ENCODE measurements at places on chromosomes 5 and 9.
A peak's percentile ranks its signal among the peaks of the same experiment; 100 is the strongest.

GRCh38 chr9:134591082-134591571 lies 50.5 kb upstream of the COL5A1 start:
- DNase-seq = no peak

DNA sequence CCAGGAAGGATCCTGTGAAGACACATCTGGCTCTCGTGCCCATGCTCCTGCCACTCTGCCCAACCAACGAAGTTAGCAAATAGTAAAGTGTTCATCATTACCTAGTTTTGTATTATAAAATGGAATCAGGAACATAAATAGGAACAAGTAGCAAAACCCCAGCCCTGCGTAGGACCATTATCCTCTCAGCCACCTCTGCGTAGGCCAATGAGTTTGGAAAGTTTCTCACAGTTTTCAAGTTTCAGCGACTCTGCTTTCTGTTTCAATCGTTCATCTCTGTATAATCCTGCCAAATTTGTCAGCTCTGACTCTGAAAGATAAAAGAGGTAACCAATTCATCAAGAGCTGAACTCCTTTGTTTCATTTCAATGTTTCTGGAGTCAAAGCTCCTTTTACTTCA lies 10.1 kb upstream of the SPATA24 start:
- no peak for DNase-seq

- DNase-seq = no peak
Measured at GRCh38 chr5:73591698-73592501, 26.4 kb downstream of the UTP15 start.

DNA sequence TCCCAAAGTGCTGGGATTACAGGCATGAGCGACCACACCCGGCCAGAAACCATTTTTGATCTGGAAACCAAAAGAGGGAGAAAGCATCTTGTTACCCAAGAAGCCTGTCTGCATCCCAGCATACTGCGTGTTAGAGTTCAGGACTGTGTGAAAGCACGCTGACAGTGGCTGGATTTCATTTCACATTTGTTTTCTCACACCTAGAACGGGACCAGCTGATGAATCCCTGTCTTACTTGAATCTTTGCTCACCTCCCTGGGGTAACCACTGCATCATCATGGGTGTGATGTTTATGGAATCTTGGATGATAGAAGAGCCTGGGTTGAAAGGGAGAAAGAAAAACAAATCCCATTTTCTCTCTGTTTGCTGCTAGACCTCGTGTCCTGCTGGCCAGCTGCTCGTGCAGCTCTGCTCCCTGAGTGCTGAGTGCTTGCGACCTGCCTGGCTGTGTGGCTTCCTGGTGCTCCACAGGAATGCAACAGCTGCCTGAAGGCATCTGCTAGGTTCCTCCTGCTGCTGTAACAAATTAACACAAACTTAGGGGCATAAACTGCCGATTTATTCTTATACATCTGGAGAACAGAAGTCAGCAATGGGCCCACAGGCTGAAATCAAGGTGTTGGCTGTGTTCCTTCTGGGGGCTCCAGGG lies 378.3 kb upstream of the DAP start:
- no peak for DNase-seq

DNA sequence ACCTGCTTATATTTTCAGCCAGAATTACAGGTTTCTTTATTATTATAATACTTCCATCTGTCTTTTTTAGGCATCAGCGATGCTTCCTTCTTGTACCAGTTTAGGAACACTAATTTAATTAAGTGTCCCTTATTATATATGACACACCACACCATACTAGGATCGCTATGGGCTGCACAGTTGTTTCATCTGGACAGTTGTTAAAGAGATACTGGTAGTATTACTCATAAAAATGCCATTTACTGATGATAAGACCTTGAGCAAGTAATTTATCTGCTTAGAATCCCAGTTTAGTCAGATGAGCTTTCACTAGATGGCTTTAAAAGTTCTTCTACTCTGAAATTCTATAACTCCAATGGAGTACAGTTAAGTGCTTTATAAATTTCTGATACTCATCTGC lies 17.1 kb downstream of the ARSK start:
- no peak for DNase-seq

- DNase-seq = no peak
Measured at GRCh38 chr9:37921546-37922300, 17.8 kb upstream of the SLC25A51 start.

- DNase-seq = peak; percentile 47
Measured at GRCh38 chr9:121373011-121373729, 3.1 kb upstream of the STOM start.

- DNase-seq = no peak
Measured at GRCh38 chr5:36206913-36207312, 34.8 kb downstream of the NADK2 start.

DNA sequence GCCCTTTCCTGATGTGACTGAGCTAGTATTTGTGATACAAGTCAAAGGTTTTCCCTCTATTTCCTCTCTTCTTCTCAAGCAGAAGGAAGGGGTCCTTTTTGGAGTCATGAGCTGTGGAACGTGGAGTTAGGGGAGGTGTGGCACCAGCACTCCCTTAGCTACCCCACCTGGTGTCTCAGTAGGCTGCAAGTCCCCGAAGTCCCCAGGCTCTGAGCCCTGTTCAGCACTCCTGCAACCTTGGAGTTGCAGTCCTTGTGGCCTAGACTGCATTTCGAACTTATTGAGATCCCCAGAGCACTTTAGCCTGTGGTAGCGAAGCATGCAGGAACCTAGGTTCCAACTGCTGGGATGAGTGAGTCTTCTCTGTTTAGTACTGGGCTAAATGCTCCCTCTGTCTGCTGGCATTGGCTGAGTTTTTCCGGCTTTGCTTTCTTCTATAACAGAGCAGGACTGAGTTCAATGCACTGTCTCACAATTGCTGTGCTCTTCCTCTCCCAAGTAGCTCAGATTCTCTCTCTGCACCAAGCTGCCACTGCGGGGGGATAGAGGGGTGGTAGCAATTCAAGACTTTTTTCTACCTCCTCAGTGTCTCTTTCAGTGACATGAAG lies 600.7 kb upstream of the CDH9 start:
- no peak for DNase-seq

DNA sequence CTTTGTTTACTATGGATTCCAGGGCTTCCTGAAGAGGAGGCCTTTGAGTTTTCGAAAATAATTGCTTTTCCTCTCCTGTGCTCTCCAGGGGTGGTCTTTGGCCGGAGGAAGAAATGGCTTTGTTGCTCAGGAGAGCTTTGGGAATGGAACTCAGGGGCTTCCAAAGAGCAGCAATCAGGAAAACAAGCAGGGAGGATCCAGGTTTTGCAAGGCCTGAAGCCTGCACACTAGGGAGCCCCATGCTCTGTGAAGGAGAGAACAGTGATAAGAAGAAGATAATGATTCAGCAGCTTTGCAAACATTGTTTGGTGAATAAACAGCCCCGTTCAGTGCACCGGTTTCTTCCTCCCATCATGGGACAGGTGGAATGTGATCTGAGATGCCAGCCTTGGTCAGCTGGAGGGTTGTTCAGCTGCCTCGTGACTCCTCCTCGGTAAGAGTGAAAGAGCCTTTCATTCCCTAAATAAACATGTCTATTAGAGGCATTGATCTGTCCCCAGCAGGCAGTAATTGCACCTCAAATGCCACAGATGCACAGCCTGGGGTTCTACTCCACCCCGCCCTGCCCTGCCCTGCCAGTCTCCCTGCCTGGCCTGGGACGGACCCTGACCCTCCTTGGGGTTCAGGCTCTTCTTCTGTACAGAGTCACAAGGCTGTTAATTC lies 11.5 kb upstream of the ALDH1B1 start:
- DNase-seq = peak; percentile 53

GRCh38 chr9:109468927-109469326 lies 29.2 kb downstream of the PTPN3 start:
- DNase-seq = no peak

DNA sequence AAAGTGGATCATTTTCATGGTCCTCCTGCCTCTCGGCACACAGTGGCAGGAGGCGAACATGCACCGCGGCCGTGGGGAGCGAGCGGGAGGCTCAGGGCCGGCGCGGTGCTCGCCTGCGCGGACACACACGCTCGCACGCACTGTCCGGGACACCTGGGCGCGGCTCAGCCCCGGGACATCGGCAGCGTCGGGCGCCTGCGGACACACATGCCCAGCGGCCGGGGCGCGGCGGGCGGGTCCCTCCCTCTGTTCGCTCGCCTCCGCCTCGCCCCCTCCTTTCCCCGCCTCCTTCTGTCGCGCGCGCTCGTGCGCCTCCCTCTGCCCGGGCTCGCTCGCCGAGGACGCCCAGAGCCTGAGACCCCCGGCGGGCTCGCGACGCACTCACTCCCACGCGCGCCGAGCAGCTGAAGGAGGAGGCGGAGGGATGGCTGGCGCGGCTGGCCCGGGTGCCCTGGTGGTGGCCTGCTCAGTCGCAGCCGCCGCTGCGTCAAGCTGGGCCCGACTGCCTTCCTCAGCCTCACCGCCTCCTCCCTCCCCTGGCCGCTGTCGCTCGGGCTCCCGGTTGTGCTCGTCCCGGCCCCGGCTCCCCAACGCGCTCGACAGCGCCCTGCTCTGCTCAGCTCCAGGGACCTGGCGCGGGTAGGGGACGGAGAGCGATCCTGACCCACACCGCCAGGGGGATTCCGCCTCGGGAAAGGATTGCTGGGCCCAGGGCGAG lies at the start of gene FRMD3:
Gene FRMD3 (minus strand): TSS at position 230 of the 718 bp plus-strand sequence. CDS start 170 bp downstream, at position 60.
- DNase-seq = peak; percentile 31

DNA sequence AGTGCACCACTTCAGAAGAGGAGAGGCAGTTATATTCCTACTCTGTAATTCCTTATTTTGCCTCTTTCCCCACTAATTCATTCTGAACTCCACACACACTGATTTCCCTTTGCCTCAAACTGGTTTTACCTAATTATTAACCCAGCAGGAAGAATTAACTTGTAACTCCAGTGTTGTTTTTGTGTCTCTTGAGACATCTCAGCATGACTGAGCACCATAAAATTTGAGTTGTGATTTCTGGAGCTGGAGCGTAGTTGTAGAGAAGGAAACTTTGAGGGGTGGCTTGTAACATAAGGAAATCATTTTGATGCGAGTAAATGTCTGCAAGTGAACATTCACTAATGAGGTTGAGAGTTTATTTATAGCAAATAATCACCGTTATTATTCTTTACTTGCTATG lies 265.2 kb downstream of the TMEM38B start:
- no peak for DNase-seq

GRCh38 chr5:131523500-131524185 lies 111.4 kb downstream of the RAPGEF6 start:
- no peak for DNase-seq

DNA sequence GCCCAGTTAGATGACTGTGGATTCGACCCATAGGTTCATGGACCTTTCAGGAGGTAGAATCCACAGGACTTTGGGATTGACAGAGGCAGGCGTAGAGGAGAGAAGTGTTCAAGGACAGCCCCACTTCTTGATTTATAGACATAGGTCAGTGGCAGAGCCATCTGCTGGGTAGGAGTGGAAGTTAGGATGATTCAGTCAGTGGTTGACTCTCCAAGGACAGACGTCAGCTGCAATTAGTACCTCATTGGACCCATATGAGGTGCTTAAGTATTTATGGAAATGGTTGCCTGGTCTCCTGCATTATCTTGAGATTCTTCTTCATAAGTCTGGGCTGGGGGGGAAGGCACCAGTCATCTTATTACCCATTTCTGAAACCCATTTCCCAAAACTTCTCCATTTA lies 70.9 kb downstream of the SH3RF2 start:
- no peak for DNase-seq

- DNase-seq = no peak
Measured at GRCh38 chr9:127155314-127155960, 33.0 kb upstream of the ANGPTL2 start.

DNA sequence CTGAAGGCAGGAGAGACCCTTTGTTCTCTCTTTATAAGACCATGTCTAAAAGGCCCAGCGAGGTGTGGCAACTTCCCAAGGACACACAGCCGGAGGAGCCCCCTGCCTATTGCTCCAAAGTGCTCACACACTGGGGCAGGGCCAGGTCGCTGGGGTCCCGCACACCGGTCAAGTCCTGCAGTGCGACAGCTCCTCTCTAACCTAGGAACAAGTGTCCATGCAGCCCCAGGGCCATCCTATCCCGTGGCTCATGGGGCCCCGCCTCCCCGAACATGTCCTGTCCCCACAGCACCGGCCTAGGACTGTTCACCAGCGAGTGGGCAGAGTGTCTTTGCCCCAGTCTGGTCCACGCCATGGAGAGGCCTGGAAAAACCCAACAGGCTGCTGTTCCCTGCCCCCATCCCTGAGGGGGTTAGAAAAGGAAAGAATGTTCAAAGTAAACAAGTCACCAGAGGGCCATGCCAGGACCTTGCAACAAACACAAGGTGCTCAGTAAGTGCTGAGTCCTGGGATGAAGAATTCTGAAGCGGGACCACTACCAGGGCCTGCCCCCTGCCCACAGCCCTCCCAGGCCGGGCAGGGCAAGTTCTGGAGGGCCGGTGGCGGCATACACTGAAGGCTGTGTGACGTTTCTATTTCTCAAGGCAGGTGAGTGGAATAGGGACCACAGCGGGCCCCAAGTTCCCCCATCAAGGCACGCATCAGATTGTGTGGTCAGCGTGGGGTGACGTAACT lies 938 bp downstream of the NINJ1 start:
- DNase-seq = no peak

DNA sequence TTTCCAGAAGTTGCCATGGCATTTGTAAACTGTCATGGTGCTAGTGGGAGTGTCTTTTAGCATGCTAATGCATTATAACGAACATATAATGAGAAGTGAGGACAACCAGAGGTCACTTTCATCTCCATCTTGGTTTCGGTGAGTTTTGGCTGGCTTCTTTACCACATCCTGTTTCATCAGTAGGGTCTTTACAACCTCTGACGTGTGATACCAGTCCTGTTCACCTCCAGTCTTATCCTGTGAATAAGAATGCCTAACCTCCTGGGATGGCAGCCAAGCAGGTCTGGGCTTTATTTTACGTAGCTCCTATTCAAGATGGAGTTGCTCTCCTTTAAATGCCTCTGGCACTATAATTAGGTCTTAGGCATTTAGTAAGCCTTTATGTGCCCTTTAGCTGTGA lies 20.4 kb upstream of the RFK start:
- no peak for DNase-seq

DNA sequence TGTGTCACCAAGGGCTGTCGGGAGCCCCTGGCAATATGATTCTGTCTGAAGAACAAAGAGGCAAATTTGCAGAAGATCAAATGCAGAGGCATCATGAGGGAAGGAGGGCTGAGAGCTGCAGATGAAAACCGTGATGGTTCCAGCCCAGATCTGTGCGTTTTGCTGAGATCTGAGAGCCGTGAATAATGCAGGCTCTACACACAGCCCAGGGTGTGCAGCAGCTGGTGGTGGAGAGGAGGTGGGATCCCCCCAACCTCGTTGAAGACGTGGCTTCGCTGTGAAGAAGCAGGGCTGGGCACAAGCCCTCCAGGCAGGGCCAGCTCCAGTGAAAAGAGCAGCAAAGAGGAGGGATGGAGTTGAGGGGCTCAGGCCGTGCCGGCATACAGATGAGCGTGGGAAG lies 75.5 kb downstream of the TSPAN17 start:
- no peak for DNase-seq

GRCh38 chr9:85600675-85601263 lies 141.0 kb downstream of the AGTPBP1 start:
- DNase-seq = no peak
